ENCODE measurements at places on chromosomes 12 and 14.

DNA sequence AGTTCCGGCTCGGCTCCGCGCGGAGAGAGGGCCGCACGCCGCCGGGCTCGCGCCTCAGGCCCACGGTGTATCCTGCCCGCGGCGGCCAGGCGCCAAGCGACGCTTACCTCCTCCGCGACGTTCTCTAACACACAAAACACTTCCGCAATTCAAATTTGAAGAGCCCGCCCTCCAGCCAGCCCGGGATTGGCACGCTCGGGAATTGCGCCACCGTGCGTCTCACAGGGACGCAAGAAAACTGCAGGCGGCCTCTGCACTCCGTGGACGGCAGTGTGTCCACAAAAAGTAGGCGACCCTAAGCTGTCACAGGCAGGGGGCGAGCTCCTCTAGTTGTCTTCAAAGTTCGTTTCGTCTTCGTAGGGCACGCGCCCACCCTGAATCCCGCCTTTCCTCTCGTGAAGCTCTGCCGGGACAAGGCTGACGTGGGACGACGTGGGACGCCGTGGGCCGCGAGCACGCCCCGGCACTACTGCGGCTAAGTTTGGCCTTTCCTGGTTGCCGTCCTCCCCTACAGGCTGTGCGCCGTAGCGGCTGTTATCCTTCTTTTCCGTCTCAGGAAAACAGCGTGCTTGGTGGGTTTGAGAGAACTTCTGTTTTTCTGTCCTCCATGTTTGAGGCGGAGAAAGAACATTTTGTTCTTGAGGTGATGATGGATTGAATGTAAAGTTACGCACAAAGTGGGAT is at the start of gene MIS18BP1:
TSS of gene MIS18BP1 (minus strand) at position 133 of the 684 bp plus-strand sequence. CDS start 5,916 bp downstream, outside the sequence.
- peak; percentile 92 for DNase-seq

DNA sequence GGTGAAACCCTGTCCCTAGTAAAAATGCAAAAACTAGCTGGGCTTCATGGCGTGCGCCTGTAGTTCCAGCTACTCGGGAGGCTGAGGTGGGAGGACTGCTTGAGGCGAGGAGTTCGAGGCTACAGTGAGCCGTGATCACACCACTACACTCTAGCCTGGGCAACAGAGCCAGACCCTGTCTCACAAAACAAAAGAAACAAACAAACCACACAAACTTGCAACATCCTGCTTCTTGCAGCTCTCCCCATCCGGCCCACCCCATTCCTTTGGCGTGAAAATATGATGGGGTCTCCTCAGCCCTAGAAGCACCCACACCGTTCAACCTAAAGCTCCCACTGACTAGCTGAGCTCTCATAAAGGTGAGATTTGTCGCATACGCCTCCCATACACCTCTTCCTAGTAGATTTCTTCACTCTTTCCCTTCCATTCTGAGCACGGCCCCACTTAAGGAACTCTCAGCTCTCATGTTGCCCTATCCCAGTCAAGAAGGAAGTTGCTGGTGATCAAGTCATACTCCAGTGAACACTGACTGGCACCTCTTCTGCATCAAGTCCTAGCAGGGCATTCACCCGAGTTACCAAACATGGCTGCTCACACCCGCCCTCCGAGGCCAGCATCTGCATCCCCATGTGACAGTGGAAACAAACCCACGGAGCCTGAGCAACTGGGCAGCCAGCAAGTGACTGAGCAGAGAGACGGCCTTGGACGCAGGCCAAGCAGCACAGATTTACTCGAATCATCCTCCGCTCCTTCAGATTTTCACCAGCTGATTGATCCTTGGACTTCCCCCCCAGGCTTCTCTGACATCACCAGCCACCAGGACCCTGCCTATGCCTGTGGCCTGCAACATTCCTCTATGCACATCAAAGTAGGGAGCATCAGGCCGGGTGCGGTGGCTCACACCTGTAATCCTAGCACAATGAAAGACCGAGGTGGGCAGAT is 18.9 kb upstream of the CD27 start:
- DNase-seq = no peak

DNA sequence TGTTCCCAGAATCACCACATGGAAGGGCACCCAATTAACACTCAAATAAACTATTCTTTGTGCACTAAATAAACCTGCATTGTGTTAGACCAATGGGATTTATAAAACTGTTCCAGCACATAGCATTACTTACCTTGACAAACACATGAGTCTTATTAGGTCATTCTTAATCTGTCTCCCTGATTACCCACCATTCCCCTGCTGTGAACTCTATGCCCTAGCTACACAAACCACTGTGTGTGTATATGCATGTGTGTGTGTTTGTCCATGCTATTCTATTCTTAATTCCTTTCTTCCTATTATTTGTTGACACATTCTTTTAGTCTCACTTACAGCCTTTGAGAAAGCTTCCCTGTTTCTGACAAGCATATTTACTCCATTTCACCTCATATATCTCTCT is 303.6 kb upstream of the GARIN6 start:
- DNase-seq = no peak

GRCh38 chr12:72077111-72077820 is 138.6 kb downstream of the TPH2 start:
- no peak for DNase-seq

GRCh38 chr14:32584079-32584478 is 255.0 kb downstream of the AKAP6 start:
- no peak for DNase-seq

DNA sequence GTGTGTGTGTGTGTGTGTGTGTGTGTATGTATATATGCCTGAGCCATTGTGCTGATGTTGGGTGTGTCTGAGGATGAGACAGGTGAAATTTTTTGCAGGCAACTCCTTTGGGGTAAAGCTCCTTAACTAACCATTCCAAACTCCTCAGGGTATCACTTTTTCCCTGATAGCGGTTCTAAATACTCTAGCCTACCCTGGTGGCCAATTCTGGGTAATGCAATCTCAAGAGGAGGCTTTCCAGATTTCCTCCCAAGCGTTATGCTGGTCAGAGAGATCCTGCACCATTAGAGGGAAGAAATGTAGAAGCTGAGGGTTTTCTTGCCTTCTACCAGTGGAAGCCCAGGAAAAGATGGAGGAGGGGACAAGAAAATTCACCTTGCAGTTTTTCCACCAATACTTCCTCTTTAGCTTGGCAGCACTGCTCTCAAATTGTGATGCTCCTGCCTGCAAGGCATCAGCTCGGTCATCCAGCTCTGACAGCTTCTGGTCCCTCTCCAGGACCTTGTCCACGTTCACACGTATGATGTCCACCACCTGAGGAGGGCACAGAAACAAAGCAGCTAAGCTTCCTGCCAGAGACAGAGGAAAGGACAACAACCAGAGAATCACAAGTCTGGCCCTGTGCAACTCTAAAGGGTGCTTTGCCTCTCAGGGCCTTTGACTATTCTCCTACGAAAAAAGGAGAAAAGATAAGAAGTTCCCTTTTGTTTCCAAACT is 4.9 kb downstream of the VAMP1 start:
- DNase-seq = peak; percentile 53

All from right renal cortex interstitium (tissue), 3 donors.